ENCODE measurements at places on chromosomes 3 and 15. TPM values are rescaled to one million over a fixed set of nuclear protein-coding genes. Genes with fewer than 3 reads are reported as not detected.
A peak's percentile ranks its signal among the peaks of the same experiment; 100 is the strongest.

The FANCD2 gene
- 28.1 TPM for total RNA-seq

The TNNC1 gene
- 5.3 TPM for total RNA-seq

The A4GNT gene
- total RNA-seq: not detected

GRCh38 chr3:176521531-176522175 is 675.6 kb downstream of the TBL1XR1 start:
- DNase-seq: no peak

GRCh38 chr15:29433050-29433318 is 163.4 kb upstream of the NSMCE3 start:
- DNase-seq: no peak

GRCh38 chr15:67080900-67081431 is 15.6 kb downstream of the SMAD3 start:
- DNase-seq: no peak

The ATP13A4 gene
- total RNA-seq: 2.3 TPM

DNA sequence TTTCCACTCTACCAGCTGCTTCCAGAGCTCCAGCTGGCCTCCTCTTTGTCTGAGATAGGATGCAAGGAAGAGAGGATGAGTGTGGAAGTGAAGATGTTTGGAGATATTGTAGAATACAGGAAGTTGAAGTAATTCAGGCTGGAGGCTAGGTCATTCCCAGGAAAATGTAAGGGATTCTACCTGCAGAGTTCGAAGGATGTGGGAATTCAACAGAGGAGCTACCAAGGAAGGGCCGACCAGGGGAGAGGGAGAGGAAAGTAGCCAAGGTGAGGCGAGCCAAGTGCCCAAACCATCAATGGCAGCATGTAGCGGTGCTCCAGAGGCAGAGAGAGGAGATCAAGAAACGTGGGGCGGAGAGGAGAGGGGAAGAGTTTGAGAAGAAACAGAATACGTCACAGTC is 49.0 kb upstream of the EPHB3 start:
- DNase-seq: no peak

The CELF6 gene
- total RNA-seq: 2.6 TPM

The CFAP100 gene
- total RNA-seq: not detected

The DPPA2 gene
- total RNA-seq: not detected

- DNase-seq: no peak
Observed at GRCh38 chr3:132561003-132561402, 36.1 kb upstream of the ACKR4 start.

The SEMA3F gene
- not detected for total RNA-seq

The GABRG3 gene
- not detected for total RNA-seq

DNA sequence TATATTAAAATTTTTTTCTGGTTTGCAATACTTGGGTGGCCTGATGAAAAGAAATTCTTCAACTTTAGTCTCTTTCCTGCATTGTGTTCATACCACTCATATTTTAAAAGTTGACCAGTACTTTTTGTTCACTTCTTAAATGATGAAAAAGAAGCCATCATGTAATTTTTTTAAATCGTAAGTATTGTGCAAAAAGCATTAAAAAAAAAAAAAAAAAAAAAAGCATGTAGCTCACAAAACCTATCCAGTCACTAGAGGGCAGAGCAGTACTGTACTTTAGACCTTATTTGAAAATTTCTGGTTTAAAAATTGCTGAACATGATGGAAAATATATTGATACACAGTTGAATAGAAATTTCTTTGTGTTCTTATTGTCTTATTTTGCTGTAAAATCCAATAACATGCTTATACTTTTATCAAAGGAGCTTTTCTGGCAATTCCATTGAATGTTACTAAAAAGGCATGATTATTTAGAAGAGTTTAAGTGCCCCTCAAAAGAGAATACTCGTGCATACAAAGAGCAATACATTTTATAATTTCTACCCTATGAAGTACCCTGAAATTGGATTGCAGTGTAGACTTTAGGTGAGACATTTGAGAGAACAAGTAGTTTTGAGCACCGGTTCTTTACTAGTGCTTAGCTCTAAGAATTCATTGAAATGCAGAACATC is 137.7 kb downstream of the BBX start:
- peak; percentile 36 for DNase-seq

The CCDC54 gene
- not detected for total RNA-seq

DNA sequence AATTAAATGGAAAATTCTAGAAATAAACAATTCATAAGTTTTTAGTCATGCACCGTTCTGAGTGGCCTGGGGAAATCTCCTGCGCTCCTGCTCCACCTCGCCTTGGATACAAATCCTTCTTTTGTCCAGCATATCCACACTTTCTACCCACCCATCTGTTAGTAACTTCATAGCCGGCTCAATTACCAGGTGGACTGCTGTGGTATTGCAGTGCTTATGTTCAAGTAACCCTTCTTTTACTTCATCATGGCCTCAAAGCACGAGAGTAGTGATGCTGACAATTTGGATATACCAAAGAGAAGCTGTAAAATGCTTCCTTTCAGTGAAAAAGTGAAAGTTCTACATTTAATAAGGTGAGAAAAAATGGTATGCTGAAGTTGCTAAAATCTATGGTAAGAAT is 142.3 kb upstream of the CHL1 start:
- no peak for DNase-seq

GRCh38 chr15:29571792-29572431 is 250.4 kb downstream of the TJP1 start:
- DNase-seq: no peak

- DNase-seq: no peak
Observed at GRCh38 chr3:43260412-43260811, 25.9 kb upstream of the SNRK start.

DNA sequence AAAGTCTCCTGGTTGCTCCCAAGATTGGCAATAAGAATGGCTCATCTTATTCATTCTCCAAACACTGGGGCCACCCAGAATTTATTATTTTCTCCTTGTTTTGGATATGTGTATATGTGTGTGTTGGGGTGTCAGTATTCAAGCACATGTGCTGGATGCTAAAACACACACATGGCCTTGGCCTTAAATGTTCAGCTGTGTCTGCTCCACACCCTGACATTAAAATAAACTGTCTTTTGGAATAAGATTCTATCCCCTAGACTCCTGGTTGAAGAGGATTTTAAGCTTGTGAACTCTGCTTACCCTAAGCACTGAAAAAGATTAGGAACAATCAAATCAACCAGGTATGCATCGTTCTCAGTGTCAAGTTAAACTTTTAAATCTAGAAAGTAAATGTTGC is 382.9 kb upstream of the MCTP2 start:
- no peak for DNase-seq

The CPEB1 gene
- total RNA-seq: 0.38 TPM

DNA sequence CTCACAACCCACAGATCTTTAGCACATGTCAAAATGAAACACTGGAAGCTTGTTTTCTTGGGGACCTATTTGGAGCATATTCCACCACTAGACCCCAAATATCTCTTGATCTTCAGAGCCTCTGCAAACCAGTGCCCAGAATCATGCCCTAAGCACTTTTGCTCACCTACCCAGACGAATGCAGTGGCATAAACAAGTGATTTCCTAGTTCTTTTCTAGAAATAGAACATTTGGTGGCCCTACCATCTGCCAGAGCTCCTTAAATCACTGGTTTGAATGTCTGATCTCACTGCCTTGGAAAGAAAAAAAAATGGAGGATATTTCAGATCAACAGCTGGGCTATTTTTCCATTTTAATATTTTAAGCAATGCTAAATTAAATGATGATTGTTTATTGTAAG is 5.3 kb downstream of the ZIC4 start:
- DNase-seq: no peak

The STAB1 gene
- total RNA-seq: 11.3 TPM

The SCG5 gene
- total RNA-seq: not detected

- peak; percentile 12 for DNase-seq
Observed at GRCh38 chr3:194255252-194256039, 95.7 kb downstream of the CPN2 start.

- no peak for DNase-seq
Observed at GRCh38 chr3:30951826-30952225, 57.4 kb upstream of the GADL1 start.

GRCh38 chr3:23202921-23203707 is at the start of gene UBE2E2:
Gene UBE2E2, plus strand, starts transcription at chr3:23203327.
- peak; percentile 26 for DNase-seq

DNA sequence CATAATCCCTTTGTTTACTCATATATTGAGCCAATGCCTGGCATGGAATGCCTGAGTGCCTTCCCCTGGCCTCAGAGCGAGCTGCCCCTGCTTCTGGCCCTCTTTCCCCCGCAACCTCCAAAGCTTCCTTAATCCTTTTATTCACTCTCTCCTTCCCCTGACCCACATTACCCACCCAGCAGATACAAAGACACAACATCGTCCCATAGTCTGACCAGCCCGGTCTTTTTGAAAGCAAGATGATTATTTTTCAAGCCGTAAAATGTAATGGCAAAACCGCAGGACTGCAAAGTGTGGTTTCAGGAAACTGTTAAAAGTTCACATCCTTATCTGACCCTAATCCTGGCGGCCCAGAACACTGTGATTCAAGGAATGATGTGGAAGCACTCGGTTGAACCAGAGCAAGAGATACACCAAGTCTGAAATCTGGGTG is 78.4 kb upstream of the LRTM1 start:
- no peak for DNase-seq

GRCh38 chr3:23455775-23456174 is 252.6 kb downstream of the UBE2E2 start:
- no peak for DNase-seq

DNA sequence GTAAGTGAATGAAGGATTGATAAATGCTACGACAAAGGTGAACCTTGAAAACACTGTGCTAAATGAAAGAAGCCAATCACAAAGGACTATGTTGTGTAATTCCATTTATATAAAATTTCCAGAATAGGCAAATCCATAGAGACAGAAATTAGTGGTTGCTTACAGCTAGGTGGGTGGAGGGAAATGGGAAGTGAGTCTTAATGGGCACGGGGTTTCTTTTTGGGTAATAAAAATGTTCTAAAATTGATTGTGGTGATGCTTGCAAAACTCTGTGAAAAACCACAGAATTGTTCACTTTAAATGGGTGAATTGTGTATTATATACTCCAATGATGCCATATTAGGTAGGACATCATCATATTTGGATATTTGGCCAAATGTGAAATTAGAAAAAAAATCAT is 20.9 kb upstream of the TEX9 start:
- DNase-seq: no peak

The MFAP1 gene
- 24.9 TPM for total RNA-seq

- DNase-seq: no peak
Observed at GRCh38 chr3:128278761-128279600, 125.7 kb downstream of the EEFSEC start.

DNA sequence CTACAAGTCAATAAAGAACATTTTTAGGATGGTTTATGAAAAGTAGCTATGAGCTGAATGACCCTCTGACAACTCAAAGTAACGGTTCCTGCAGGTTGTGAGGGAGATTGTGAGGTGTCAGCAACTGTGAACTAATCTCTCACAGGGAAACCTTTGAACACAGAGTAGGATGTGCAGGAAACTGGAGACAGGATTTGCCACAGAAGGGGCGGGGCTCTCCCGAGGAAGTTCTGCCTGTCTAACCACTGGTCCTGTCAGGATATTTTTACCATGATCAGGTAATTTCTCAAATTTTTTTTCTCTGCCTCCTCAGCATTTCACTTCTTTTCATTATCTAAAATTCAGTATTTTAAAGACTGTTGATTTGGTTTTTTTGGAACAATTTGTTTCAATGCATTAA is 33.3 kb downstream of the LEO1 start:
- no peak for DNase-seq

All from CD4-positive, alpha-beta memory T cell (primary cell).